ENCODE measurements at places on chromosomes 2 and 18. TPM values are rescaled to one million over a fixed set of nuclear protein-coding genes. Genes with fewer than 3 reads are reported as not detected.

Gene GALNT13
- total RNA-seq, result 0.45 TPM

Gene FIGN
- 4.1 TPM for total RNA-seq

Gene CCDC142
- total RNA-seq, result 27.7 TPM

Gene MC4R
- not detected for total RNA-seq

Gene EHD3
- 10.7 TPM for total RNA-seq

- peak; percentile 15 for DNase-seq
Measured at GRCh38 chr2:204477358-204477950, 67.8 kb upstream of the PARD3B start.

GRCh38 chr2:200216310-200216709 lies 90.2 kb upstream of the SPATS2L start:
- no peak for DNase-seq

- peak; percentile 46 for DNase-seq
Measured at GRCh38 chr2:143524119-143524553, 394.9 kb downstream of the ARHGAP15 start.

GRCh38 chr2:212791569-212791968 lies 253.0 kb upstream of the ERBB4 start:
- no peak for DNase-seq

DNA sequence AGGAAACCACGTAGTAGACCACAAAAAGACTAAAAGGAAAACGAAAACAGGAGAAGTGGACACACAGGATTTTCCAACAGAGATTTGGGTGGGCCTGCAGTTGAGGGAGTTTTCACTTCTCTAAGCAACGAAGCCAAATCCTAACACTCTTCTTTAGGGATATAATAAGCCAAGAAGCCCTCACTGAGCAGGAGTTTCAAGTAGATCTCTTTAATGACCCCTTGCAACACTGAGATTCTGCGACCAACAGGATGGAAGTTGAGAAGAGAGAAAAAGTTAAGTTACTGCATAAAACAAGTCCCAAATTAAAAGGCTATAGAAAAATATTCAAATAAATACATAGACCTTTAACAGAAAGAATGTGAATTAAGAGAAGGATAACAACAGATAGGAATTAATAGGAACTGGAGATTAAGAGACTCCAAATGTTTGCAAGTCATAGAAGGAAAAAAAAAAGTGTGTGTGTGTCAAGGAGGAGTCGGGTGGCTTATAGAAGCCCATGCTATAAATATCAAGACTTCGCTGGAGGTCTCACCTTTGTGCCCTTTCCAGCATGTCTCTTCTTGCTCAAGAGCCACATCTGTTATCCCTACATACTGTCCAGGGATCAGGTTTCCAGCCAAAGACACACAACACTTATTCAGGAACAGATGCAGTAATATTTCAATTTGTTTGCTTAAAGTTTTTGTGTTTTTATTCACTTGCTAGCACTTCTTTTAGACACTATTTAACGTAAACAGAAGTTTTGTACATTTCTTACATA lies 69.4 kb upstream of the ARHGAP28 start:
- no peak for DNase-seq

DNA sequence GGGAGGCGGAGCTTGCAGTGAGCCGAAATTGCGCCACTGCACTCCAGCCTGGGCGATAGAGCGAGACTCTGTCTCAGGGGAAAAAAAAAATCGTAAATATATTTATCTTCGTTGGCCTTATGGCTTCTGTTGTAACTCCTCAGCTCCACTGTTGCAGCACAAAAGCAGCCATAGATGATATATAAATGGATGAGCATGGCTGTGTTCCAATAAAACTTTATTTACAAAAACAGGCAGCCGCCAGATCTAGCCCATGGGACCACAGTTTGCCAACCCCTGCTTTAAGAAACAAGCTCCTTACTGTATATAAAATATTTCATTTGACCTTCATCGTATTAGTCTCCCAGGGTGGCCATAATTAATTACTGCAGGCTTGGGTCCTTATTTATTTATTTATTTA lies 20.1 kb downstream of the ST8SIA3 start:
- DNase-seq, result no peak

DNA sequence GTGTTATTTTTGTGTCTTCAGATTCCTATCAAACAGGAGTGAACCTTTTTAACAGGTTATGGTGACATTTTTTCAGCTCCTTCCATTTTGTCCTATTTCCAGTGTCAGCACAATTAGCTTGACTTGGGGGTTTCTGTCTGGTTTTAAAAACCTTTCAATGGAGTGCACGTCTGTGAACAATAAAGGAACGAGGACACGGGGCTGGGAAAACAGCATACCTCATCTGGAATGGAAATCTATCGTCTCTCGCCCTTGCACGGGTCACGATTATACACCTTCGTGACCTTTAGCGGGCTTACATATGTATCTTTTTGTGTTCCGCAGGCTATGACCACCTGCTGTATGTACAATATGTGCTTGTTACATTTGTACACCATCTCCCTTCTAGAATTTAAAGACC lies 2.3 kb upstream of the ZNF532 start:
- no peak for DNase-seq

DNA sequence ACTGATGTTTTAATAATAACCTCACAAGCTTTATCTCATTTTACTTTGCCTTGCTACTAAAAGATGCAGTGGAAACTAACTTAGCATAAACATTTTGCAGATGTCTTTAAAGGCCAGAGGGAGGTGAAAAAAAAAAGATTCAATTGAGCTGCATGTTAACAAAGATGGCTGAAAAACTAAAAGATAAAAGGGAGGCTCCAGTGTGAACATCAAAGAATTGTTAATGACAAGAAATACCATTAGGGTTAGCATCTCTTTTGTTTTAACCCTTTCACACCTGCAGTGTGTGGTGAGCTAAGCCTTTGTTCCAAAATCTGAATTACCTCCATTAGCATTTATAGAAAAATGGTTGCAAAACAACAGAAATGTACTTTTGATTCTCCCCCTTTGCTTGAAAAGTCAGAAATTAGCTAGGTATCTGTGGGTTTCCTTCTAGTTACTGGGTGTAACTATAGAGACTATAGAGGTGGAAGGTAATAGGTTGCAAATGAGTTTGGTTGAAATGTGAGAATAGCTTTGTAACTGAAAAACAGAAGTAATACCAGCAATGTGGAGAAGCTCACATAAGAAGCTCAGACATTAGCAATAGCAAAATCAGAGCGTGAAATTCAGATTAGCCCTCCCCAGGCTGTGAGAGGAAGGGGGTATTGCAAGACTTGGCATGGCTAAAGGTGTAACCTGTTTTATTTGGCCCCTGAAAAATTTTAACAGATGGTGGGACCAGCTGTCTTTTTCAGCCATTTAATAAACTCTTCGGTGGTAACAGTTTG lies 34.8 kb upstream of the SP5 start:
- no peak for DNase-seq
